ENCODE measurements at places on chromosomes 3 and 15.

- DNase-seq: peak; percentile 44
These were observed 562 bp downstream of the NEO1 start for GRCh38 chr15:73052653-73053397.

DNA sequence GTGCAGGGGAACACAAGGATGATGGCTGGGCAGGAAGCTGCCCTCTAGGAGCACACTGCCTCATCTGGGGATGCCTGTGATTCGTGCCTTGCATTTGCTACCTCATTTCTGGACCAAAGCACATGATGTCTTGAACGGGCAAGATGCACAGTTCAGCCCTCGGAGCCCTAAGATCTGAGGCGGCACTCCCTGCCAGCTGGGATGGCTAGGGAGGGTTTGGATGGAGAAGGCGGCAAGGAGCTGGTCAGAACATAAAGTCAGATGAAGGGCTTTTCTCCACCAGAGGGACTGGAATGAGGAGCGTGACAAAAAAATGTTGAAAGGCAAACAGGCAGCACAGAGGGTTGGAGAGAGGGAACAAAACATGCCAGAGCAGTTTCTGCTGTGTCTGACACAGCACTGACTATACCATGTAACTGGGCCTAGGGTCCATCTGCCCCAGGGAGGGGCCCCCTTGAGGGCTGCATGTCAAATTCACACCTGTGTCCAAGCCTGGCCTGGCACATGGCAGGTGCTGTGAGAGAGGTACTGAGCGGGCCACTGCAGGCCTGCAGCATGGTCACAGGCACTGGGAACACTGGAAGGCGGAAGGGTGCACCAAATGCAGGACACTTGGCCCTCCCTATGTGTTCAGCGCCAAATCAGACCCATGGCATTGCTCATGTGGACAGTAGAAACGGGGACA is 21.7 kb downstream of the TMEM43 start:
- no peak for DNase-seq

DNA sequence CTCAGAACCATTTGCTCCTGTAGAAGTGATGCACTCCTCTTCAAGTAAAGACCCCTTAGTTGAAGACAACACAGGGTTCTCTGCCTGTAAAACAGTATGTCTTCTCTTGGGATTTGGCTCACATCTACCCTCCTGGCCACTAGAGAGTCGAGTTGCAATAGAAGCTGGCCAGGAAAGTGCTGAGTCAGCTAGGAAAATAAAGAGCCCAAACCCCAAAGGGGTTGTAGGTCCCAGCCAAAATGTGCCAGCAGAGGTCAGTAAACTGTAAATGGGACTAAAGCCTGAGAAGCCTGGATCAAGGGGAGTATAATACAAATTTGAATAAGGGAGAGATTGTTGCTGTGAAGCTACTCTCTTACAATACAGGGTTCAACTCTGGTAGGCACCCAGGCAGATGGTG is 37.2 kb upstream of the THBS1 start:
- peak; percentile 34 for DNase-seq

GRCh38 chr3:167466966-167467365 is 6.9 kb downstream of the SERPINI2 start:
- no peak for DNase-seq

DNA sequence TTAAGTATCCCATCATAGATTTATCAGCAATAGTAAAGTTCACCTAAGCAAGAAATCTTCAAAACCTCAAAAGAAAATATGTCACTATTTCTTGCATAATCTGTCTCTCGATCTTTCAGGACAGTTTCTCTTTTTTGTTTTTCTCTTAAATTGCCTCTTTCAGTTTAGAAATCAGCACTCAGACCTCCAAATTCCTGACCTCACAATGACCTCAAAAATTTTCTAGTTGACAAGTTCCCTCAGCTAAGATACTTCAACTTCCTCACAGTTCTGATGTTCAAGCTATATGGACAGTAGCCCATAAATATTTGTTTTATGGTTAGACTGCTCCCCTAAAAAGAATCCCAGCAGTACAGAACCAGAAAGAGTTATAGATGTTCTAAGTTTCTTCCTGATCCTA is 24.1 kb downstream of the SLC24A5 start:
- no peak for DNase-seq

DNA sequence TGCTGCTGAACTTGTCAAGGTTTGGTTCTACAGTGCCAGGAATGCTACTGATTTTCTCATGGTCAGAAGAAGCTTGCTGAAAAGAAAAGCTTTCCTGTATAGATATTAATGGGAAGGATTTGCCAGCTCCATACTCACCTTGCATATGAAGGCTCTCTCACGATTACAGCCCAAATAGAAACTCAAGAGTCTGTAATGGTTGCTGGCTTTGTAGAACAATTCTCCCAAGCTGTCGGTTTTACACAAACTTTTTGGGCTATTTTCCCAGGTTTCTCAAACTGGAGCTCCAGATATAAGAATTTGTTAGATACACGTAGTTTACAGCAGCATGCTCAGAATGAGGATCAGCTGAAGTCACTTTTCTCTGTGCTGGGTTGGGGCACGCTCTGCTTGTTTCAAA is 30.1 kb upstream of the LRRC3B start:
- no peak for DNase-seq

- no peak for DNase-seq
These were observed 172.1 kb downstream of the POLR2M start for GRCh38 chr15:57878573-57878972.

GRCh38 chr3:187039100-187039722 is 100.1 kb downstream of the RPL39L start:
- DNase-seq: no peak

DNA sequence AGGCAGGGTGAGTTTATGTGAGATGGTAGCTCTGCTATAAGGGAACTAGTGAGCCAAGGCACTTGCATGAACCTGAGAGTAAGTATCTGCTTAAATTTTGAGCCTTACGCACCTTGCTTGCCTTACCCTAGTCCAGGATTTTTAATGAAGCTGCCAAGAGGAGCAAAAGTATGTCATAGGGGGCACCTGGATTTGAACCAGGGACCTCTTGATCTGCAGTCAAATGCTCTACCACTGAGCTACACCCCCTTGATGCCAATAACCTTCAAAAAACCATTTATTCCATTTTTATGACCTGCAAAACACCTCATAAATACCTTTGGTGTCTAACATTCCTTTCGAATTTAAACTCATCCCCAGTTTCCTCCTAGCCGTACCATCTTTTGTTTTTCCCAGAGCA is 88.3 kb upstream of the ACP3 start:
- no peak for DNase-seq

DNA sequence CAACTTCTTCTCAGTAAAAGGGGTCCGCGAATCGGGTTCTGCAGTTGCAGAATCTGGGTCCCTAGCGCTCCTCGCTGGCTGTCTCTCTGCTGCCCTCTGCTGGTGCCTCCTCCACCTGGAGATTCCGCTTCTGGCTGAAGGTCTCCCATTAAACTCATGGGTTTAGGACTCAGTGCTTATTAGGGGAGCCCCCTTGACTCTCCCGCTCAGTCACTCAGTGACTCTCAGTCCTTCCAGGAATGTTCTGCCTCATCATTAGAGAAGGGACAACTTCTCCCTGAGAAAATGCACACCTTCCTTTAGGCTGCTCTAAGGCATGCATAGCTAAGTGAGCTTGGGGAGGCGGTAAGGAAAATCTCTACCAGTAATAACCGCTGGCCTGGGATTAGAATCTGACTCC is 7.1 kb downstream of the CPN2 start:
- DNase-seq: peak; percentile 70

Data from MCF 10A (cell line).